ENCODE measurements at places on chromosomes 7 and 10.

DNA sequence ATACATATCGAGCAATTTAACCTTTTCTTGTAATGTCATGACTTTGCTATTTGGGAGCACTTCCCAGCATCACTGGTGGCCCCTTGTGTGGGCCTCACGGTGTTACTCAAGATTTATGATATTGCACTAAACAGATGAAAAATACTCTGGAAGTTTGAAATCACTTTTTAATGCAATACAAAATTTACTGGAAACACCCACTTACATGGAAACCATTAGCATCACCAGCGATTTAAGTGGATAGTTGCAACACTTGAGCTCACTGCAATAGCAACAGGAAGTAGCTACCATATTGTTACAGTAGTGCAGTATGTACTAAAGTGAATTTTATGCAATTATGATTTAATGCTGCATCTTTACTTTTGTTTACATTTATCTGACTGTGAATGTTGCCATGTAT lies 184.4 kb downstream of the MDFIC start:
- DNase-seq, result no peak

GRCh38 chr10:62377966-62378365 lies 3.8 kb downstream of the ZNF365 start:
- no peak for DNase-seq

DNA sequence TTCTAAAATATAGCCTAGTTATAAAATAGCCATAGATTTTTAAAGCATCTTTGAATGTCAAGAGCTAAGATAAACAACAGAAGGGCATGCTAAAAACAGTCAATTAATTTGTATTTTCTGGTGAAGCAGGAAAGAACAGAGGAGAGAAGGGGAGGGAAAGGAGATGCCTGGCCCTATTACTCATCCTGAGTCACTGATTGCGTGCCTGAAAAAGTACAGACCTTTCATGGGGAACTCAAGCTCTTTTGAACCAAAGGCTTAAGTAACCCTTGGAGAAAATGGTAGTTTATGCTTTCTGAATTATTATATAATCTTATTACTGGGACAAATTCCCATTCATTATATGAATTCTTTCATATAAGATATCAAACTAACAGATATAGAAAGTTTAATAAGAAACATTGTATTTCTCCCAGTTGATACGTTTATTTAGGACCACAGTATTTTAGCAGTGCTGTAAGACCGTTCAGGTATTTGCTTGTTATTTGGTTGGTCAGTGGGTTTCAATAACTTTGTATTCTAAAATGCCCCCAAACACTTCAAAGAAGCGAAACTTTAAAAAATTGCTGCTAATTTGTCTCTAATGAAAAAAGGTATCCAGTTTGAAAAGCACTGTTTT lies 151.3 kb downstream of the HGF start:
- DNase-seq, result no peak

DNA sequence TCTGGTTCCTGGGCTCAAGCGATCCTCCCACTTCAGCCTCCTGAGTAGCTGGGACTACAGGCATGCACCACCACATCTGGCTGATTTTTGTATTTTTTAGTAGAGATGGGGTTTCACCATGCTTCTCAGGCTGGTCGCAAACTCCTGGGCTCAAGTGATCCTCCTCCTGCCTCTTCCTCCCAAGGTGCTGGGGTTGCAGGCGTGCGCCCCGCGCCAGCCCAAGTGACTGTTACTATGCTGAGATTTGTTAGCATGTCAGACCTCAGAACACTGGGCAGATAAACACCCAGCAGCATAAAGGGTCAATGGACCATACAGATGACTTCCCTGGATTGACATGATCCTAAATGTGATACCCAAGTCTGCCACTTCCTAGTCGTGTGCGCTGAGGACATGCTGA lies 59.9 kb upstream of the NMT2 start:
- no peak for DNase-seq

- no peak for DNase-seq
Observed at GRCh38 chr10:67780759-67781538, 57.0 kb downstream of the DNAJC12 start.

GRCh38 chr7:159022238-159022993 lies 122.3 kb downstream of the VIPR2 start:
- no peak for DNase-seq

DNA sequence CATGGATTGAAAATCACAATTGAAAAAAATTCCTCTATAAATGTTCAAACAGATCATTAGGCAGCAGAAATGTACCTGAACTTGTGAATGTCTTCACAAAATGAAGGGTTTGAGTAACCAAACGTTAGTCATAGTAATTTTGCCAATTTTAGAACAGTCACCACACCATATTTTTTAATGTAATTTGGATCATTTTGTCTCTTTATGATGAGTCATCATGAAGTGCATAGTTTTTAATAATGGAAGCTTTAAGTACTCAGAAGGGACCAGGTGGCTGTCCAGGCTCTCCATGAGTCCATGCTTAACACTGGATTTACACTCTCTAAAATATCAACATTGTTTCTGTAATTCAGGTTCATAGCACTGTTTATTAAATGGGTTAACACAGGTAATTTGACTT lies 219.2 kb downstream of the ETV1 start:
- no peak for DNase-seq

- no peak for DNase-seq
Observed at GRCh38 chr7:106285855-106286492, 1.2 kb upstream of the NAMPT start.

- no peak for DNase-seq
Observed at GRCh38 chr7:127536741-127537140, 48.7 kb downstream of the GCC1 start.

- no peak for DNase-seq
Observed at GRCh38 chr7:13908667-13909397, 80.6 kb downstream of the ETV1 start.

- DNase-seq, result peak; percentile 98
Observed at GRCh38 chr10:63711867-63712716, 190.9 kb downstream of the REEP3 start.

DNA sequence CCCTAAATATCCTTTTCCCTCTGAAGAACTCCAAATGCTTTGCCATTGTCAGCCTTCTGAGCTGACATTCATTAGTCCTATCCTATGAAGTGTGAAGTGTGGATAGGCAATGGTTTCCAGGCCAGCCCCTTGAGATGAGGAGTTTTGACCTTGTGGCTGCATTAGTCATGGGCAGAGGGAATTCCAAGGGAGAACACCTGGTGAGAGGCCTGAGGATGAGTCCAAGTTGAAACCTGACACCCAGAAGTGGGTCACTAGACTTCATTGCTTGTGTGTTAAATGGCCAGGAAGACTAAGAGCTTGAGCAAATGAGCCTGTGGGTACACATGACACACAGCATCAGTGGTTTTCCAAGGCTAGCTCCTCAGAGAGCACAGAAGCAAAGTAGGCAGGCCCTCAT lies 260.8 kb downstream of the SKAP2 start:
- DNase-seq, result no peak

GRCh38 chr10:6635784-6636183 lies 55.7 kb upstream of the PRKCQ start:
- DNase-seq, result no peak

DNA sequence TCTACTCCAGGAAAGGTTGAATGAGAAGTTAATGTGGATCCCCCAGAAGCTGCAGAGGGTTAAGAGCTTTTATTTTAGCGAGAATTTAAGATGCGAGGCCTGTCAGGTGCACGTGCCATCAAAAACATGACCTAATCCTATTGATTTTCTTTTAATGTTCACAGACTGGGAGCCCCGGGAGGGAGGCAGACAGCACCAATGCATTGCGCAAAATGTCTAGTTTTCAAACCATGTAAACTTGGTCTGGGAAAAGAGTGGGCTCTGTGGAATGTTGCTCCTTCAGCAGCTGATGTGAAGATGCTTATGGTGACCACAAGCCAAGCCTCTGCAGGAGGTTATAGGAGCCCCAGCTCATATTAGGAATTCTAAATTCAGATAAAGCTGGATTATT lies 172.0 kb upstream of the ITGB1 start:
- no peak for DNase-seq

DNA sequence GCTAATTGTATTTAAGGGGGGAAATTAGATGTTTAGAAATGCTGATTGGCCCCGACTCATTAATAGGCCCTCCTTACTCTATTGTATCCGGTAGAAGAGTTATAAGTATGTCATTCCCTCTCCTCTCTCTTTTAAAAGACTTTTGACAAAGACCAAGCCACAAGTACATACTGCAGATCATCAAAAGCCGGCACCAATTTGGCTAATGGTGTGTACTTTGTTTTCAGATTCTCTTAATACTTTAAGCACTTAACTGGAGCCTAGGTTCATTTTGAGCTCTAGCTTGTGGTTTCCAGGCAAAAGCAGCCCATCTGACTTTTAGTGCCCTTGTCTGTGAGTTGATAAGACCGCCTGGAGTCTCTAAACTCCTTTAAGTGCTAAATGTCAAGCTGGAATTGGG lies 210.0 kb upstream of the LYZL1 start:
- DNase-seq, result no peak

- DNase-seq, result no peak
Observed at GRCh38 chr10:66924674-66925345, 1.0 kb upstream of the LRRTM3 start.

DNA sequence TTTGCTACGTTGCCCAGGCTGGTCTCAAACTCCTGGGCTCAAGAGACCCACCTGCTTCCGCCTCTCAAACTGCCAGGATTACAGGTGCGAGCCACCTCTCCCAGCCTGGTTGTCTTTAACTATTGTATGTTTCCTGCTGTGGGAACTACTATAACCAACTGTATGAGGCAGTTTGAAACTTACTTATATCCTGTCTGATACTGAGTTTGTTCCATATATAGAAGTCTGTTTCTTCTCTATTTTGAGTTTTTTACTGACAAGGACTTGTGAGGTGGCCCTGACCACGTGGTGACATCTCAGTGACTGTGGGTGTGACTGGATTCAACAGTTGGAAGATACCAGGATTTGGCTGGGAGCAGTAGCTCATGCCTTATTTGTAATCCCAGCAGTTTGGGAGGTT lies 14.2 kb downstream of the FBH1 start:
- DNase-seq, result no peak

DNA sequence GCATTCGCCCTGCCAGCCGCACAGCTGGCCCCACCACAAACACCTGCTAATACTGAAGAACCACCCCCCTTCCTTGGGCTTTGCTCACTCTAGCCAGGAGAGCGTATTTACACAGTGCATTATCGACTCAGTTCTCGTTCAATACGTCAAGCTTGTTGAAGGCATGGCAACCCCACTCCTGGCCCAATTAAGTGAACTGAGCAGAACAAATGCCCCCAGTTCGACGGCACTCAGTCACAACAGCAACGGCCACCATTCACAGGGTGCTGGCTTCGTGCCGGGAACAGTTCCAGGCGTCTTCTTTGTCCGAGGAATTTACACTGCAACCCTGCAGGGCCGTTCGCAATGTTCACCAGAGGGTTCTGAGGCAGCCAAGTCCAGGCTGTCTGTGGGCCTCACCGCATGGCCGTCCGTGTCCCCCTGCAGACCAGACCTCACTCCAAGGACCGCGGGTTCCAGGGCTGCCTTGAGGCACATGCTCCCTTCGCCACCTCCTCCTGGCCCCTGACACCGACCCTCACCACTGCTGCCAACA lies 175.3 kb downstream of the DIP2C start:
- DNase-seq, result peak; percentile 65

- no peak for DNase-seq
Observed at GRCh38 chr10:15046626-15047025, 2.9 kb downstream of the OLAH start.

- no peak for DNase-seq
Observed at GRCh38 chr10:128875030-128875744, 591.9 kb upstream of the MGMT start.

DNA sequence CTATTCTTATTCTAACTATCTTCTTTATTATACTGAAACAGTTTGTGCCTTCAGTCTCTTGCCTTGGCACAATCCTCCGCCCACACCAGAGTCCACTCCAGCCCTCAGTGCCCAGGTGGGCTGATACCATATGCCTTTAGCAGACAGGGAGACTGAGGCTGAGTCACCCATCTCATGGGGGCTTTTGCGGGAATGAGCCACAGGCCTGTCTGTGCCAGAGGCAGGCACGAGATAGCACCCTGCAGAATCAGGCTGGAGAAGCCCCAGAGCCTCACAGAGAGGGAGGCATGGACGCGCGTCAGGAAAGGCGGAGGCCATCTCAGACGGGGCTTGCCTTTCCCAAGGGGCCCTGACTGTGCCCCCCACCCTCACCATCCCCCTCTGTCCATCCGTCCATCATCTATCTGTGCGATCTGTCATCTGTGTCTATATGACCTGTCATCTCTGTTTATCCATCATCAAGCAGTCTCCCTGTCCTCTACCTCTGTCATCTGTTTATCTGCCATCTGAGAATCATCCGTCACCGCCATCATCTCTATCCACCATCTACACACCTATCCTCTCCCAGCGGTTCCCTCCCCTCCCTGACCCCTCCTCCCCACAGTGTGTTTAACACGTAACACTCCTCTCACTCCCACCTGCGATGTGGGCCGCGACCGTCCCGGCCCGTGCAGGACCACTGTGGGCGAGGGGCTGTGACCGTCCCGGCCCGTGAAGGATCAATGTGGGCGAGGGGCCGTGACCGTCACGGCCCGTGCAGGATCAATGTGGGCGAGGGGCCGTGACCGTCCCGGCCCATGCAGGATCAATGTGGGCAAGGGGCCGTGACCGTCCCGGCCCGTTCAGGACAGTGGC lies 7.3 kb upstream of the ADAP1 start:
- DNase-seq, result peak; percentile 42

DNA sequence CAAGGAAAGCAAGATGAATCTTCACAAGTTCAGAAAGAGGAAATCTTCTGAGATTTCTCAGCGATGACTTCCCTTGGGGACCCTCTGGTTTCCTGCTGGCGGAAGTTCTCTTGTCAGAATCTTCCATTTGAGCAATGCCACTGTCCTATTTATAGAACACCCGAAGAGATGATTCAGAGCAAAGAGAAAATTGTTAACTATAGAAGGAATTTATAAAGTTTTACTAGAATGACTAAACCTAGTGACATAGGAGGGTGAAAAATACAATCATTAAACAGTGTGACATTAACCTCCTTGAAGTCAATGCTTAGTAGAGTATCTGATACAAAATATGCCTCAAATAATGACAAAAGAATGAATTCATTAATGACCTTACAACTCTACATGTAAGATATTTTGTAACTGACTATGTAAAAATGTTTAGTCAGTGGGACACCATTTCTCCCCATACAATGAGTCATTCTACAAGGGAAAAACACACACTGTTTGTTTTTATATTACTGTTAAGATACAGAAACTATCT lies 206.5 kb upstream of the CNTNAP2 start:
- DNase-seq, result no peak

DNA sequence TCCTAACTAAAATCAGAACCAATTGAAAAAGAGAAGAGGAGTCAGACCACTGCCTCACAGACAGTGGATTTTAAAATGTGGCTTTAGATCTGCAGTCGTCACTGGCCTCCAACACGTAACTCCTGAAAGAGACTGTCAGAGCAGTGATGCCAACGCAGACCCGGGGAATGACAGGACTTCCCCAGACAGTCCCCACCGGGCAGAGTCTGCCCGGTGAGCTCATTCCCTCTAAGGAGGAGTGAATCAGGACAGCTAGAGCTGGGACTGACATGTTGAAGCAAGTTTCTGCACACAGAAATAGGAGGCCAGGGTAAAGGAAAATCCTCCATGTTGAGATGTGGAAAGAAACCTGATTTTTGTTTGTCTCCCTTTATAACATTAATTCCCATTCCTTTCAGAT lies 105.0 kb downstream of the TES start:
- DNase-seq, result no peak

All from ascending aorta (tissue), 2 donors.